ENCODE measurements at places on chromosomes 13 and 19.

- DNase-seq = no peak
These were observed 9.9 kb downstream of the CCDC124 start for GRCh38 chr19:17942582-17943273.

DNA sequence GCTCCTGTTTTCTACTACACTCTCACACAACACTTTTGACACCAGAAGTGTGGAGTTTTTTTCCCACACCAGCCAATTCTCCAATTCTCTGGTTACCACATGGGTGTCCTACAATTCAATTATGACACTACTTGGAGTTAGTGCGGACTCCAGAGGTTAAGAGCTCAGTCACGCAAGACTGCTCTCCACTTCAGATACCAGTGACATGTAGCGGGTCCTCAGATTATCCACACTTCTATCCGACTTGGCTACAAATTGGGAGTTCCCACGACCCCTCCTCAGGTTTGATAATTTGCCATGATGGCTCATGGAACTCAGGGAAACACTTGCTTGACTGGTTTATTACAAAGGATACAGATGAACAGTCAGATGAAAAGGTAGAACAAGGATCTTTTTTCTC lies 32.9 kb downstream of the PAN3 start:
- no peak for DNase-seq

GRCh38 chr19:50916069-50916468 lies 4.9 kb upstream of the KLK4 start:
- DNase-seq = no peak

DNA sequence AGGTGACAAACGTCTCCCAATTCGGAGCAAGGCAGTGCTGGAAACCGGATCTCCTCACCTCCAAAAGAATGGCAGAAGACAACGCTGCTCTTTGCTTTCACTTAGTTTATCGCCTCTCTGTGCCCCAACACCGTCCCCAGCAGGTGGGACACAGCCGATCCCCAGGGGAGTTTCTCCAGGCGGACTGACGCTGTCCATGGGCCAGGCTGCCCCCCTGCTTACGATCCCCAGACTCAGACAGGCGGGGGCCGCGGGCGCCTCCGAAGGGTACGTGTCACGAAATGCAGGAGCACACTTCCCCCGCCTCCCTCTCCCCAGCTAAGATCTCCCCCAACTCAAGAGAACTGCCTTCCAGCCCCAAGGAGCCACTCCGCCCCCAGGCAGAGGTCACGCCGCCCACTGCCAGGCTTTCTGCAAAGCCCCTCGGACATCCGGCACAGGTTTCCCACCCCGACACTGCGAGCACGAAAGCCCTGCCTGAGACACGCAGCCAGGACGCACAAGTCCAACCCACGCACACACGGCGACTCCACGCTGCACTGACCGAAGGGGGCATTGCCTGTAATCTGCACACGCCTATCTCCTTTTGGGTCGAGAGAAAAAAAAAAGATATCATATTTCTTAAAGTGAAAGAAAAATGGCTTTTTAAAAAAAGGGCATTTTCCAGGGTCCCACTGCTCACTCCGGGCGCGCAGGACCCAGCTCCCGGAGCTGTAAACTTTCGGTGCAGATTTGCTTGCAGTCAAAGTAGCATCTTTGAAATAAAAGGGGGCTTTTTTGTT lies 2.0 kb downstream of the SPRY2 start:
- no peak for DNase-seq

DNA sequence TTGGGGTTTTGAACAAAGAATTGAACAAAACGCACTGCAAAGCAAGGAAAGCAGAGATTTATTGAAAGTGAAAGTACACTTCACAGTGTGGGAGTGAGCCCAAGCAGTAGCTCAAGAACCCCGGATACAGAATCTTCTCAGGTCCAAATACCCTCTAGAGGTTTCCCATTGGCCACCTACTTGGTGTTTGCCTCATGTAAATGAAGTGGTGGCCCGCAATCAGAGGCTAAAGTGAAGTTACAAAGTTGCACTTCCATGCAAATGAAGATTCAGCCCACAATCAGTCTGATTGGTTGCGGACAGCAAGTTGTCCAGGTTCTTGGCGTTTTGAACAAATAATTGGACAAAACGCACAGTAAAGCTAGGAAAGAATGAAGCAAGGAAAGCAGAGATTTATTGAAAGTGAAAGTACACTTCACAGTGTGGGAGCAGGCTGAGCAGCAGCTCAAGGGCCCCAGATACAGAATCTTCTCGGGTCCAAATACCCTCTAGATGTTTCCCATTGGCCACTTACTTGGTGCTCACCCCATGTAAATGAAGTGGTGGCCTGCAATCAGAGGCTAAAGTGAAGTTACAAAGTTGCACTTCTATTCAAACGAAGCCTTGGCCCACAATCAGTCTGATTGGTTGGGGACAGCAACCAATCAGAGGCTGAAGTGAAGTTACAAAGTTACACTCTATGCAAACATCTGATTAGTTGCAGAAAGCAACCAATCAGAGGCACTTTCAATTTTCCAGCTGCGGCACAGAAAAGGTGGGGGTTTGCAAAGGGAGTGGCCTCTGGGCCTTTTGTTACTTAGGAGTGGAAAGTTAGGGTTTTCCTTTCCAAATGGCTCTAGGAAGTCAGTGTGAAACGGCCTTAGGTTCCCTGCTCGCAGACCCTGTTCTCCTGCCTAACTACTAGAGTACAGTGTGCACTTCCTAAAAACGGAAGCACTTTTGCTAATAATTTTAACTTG lies 4.8 kb upstream of the TM9SF2 start:
- no peak for DNase-seq

GRCh38 chr19:56538761-56539263 lies at the start of gene ZFP28:
Gene ZFP28, plus strand, starts transcription at chr19:56538948. Its CDS starts 71 bp downstream, at chr19:56539019.
- DNase-seq = no peak

GRCh38 chr13:56924401-56924800 lies 216.3 kb upstream of the PRR20A start:
- DNase-seq = no peak

DNA sequence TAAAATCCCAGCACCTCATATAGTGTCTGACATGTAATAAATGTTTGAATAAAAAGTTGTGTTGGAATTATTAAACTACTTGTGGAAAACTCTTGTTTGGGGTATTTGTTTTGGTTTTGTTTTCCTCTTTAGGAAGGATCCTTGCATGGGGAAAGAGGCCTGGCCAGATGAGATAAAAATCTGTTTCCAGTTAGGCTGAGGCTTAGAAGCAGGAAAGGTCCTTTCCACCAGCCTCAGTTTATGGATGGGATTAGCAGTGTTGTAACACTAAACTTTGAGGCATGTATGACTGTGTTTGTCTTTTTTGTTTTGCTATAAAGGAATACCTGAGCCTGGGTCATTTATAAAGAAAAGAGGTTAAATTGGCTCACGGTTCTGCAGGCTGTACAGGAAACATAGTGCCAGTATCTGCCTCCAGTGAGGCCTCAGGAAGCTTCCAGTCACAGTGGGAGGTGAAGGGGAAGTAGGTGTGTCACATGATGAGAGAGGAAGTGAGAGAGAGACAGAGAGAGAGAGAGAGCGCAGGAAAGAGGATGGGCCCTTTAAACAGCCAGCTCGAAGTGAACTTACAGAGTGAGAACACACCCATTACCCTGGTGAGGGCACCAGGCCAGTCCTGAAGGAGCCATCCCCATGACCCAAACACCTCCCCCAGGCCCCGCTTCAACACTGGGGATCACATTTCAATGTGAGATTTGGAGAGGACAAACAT lies 21.6 kb downstream of the SPATA13 start:
- DNase-seq = no peak

DNA sequence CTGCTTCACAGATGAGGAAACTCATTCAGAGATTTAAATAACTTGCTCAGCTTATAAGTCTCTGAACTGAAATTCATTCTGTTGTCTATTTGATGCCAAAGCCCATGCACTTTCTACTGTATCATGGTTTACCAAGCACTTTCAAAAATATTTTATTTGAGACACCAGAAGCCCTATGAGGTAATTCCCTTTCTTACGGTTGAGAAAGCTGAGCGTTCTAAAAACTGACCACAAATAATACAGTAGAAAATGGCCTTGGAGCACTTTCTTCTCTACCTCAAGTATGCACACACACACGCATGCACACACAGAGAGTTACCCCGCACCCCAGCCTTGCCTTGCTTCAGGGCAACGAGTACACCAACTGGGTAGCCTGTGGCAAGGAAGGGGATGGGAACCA lies 228.5 kb downstream of the RFC3 start:
- DNase-seq = no peak

- DNase-seq = no peak
These were observed 111.5 kb downstream of the TEX26 start for GRCh38 chr13:31043957-31044356.

DNA sequence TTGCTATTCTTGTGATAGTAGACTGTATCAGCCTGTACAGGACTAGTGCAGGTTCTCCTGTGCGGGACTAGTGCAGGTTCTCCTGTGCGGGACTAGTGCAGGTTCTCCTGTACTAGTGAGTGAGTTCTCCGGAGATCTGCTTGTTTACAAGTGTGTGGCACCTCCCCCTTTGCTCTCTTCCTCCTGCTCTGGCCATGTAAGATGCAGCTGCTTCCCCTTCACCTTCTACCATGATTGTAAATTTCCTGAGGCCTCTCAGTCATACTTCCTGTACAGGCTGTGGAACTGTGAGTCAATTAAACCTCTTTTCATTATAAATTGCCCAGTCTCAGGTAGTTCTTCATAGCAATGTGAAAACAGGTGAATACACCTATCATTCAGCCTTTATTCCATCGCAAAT lies 289.6 kb downstream of the TEX29 start:
- DNase-seq = no peak

GRCh38 chr19:33690378-33691029 lies 68.8 kb downstream of the CHST8 start:
- DNase-seq = no peak

DNA sequence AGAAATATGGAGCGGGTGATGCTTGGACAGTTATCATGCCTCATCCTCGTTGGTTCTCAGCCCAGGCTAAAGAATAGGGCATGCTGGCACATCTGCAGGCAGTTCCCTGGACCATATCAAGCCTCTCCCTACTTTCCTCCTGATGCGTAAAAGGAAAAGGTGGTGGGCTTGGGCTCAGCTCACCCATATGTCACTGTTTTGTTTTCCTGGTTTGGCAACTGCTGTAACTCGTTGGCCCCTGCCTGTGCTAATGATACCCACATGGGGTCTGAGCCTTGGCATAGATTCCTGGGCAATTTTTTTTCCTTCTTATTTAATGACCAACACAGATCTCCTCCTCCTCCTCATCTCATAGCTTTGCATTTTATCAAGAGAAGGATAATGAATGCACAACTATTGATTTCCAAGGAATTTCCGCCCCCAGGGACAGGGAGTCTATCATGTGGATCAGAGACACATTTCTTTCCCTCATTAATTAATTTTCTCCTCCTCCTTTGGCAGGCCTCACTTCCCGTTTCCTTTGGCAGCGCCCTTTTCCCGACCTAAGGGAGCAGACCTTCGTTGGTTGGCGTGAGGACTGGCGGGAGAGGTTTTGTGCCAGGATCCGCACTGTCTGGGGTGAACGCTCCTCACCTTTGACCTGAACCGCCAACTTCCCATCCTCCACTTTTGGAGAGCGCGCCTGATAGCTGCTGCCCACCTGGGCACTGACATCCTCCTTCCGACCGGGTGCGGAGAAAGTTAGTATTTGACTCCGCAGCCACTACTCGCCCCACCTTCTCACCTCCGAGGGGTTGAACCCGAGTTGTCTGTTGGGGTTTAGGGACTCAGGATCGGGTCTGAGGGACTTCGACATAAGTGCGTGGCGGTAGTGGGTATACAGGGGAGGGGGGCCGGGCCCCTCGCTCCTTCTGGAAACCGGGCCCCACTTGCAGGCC lies 3.4 kb upstream of the POU4F1 start:
- no peak for DNase-seq

DNA sequence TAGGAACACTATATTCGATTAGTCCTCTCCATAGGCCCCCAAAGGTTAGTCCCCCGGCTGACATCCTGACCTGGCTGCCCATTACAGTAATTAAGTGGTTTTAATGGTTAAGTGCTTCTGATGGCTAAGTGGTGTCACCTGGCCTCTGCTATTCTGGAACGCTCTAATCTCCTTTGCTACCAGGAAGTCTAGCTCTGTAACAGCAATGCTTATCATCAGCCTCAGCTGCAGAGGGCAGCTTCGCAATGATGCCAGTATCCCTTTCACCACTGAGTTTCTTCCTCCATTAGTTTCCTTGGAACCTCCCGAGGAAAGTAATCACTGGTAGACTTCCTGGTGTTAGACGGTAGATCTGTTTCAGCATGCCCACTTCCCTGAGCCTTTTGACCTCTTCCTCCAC lies 8.6 kb upstream of the RNF6 start:
- no peak for DNase-seq

GRCh38 chr13:48199404-48199946 lies 33.5 kb upstream of the ITM2B start:
- DNase-seq = no peak

- no peak for DNase-seq
These were observed 25.3 kb upstream of the EHD2 start for GRCh38 chr19:47687906-47688305.

- no peak for DNase-seq
These were observed 202.7 kb downstream of the SHISA2 start for GRCh38 chr13:25848812-25849745.

GRCh38 chr13:46551410-46552302 lies 1.3 kb upstream of the LRCH1 start:
- DNase-seq = no peak

DNA sequence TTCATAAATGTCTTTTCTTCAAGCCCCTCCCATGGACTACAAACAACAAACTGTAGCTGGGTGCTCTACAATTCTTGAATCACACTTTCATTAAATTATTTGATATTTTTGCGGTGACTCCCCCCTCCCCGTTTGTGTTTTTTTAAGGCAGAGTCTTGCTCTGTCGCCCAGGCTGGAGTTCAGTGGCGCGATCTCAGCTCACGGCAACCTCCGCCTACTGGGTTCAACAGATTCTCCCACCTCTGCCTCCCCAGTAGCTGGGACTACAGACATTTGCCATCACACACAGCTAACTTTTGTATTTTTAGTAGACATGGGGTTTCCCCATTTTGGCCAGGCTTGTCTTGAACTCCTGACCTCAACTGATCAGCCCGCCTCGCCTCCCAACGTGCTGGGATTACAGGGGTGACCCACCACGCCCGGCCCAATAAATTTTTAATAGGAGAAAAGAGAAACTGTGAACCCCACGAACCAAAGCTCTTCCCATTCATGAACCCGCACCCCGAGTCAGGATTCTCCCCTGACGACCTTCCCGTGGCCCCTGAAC lies 703 bp downstream of the ZNF506 start:
- DNase-seq = no peak

GRCh38 chr19:3389876-3390371 lies 23.5 kb downstream of the NFIC start:
- no peak for DNase-seq

DNA sequence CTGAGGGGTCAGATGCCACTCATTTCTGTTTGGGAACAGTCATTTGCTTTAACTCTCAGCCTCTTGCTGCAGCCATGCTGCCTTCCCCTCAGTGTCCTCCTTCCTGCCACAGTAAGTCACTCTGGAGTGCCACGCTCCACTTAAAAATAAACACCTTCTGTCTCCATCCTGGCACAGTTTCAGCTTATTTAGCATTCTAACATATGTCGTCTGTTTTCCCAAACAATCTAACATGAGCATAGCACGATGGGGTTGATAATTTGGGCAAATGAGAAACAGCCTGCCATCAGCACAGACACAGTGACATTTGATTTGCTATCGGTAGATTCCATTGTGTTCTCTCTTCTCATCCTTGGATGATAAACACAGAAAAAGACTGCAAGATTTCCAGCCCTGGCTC lies 768.6 kb downstream of the UQCRFS1 start:
- no peak for DNase-seq
